Osteoblast (primary cell): ENCODE measurements at places on chromosomes 2 and 18. TPM values are rescaled to one million over a fixed set of nuclear protein-coding genes. Genes with fewer than 3 reads are reported as not detected.

Gene TANC1
- total RNA-seq = 33.9 and 34.7 TPM in 2 replicates

Gene KLHL14
- total RNA-seq = not detected in 2 replicates

DNA sequence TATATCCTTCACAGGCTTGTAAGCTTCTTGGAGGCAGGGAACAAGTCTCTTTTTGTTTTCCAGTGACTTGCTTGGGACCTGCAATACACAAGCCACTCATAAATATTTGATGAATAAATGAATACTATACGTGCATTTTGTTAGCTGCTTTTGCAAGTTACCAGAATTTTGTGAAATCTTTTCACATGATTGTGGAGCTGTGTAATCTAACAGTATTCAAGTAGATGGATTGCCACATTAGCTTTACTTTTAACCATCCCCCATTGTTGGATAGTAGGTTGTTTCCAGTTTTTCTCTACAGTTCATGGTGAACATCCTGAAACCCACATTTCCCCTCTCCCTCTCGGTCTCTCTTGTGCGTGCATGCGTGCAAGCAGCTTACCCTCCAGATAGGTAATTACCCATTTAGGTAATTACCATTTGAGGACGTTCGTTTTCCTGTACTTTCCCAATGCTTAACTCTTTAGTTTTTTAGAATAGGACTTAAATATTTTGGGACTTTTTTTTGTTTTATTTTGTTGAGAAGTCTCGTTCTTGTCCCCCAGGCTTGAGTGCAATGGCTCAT is 12.5 kb downstream of the ZNF407 start:
- H3K36me3 ChIP-seq = no peaks in the 10 kb centered on the region
- H3K27ac ChIP-seq = peak overlapping the region; percentile 6
- no peak overlapping the region for H3K4me3 ChIP-seq
- DNase-seq = no peak
- peaks cover 3% of the 10 kb centered on the region for H3K4me1 ChIP-seq

DNA sequence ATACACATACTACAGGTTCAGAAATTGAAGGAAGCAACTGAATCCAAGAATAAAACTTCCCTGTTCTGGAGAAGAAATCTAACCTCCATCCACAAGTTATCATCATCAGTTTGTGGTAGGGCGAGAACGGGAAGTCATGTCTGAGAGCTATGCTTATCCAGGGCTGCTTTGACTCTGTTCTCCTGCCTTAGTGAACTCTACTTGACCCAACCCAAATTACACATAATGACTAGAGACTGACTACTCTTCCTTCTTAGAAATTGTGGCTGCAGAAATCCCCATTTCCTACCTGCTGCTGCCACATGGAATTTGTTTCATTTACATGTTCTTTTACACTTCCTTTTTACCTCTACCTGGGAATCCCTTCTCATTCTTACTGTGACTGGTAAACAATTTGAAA is 1102.6 kb upstream of the PIK3C3 start:
- H3K36me3 ChIP-seq = no peaks in the 10 kb centered on the region
- no peak overlapping the region for H3K4me3 ChIP-seq
- H3K27ac ChIP-seq = no peak overlapping the region
- no peaks in the 10 kb centered on the region for H3K4me1 ChIP-seq
- no peak for DNase-seq
- H3K27me3 ChIP-seq = no peaks in the 10 kb centered on the region

DNA sequence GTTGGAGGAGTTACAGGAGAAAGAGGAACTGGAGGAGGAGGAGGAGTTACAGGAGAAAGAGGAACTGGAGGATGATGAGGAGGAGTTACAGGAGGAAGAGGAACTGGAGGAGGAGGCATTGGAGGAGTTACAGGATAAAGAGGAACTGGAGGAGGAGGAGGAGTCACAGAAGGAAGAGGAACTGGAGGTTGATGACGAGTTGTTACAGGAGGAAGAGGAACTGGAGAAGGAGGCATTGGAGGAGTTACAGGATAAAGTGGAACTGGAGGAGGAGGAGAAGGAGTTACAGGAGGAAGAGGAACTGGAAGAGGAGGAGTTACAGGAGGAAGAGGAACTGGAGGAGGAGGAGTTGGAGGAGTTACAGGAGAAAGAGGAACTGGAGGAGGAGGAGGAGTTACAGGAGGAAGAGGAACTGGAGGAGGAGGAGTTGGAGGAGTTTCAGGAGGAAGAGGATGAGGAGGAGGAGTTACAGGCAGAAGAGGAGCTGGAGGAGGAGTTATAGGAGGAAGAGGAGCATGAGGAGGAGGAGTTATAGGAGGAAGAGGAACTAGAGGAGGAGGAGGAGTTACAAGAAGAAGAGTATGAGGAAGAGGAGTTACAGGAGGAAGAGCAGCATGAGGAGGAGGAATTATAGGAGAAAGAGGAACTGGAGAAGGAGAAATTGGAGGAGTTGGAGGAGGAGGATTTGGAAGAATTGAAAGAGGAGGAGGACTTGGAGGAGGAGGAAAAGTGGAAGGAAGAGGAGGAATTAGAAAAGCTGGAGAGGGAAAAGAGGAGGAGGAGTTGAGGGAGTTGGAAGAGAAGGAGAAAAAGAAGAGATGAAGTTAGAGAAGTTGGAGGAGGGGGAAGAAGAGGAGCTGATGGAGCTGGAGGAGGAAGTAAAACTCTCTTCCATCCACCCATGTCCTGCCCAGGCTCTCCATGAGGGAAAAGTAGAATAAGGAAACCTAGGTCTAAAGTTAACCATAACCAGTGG is 37.2 kb downstream of the CLASP1 start:
- no peaks in the 10 kb centered on the region for H3K4me1 ChIP-seq
- no peak overlapping the region for H3K27ac ChIP-seq
- no peak for DNase-seq
- no peaks in the 10 kb centered on the region for H3K27me3 ChIP-seq
- no peaks in the 10 kb centered on the region for H3K36me3 ChIP-seq

- H3K4me1 ChIP-seq = no peaks in the 10 kb centered on the region
- H3K36me3 ChIP-seq = no peaks in the 10 kb centered on the region
- no peak overlapping the region for H3K4me3 ChIP-seq
- DNase-seq = no peak
These were observed 28.3 kb downstream of the CSRNP3 start for GRCh38 chr2:165497659-165498317.

DNA sequence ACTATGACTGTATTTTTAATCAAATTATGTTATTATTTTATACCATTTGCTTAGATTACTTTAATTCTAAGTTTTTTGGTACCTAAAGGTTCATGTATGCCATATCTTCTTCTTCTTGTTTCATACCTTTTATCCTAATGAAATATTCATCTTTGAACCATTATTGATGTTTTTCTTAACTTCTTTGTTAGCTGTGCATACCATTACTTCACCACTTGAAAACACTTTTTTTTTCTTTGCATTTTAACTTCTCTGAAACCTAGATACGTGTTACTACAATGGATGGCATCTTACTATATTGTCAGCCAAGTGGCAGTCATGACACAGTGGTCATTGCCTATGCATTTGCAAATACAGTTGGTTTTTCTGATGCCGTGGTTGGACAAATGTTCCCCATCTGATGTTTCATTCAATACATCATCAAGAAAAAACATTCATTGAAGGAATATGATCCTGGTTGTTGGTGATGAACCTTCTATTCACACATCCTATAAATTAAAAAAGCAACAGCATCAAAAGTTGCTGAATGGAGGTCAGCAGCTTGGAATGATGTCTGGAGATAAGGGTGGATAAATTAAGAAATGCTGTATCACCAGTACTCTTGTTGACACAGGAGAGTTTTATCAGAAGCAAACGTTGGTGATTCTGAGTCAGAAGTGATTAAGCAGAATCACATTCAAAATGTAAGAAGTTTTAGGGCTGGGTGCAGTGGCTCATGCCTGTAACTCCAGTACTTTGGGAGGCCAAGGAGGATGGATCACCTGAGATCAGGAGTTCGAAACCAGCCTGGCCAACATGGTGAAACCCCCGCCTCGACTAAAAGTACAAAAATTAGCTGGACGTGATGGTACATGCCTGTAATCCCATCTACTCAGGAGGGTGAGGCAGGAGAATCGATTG is 7.4 kb downstream of the IL36A start:
- no peak for DNase-seq
- H3K27me3 ChIP-seq = peaks cover 3% of the 10 kb centered on the region
- no peak overlapping the region for H3K27ac ChIP-seq

DNA sequence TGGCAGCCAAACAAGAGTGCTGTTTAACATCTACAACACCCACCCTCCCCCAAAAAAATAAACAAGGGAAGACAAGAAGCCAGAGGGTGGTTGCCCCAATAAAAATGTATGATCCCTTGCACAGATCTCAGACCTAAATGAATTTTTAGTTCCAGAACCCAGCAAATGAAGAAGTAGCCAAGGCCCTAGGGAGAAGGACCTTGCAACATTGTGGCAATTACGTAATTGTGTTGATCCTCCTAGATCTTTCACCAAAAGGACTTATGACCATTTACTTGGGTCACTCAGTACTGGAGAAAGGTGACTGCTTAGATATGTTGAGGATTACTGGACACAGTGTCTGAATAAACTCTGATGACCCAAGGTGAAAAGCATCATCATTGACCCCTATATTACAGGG is 1393.8 kb downstream of the LRP1B start:
- H3K27ac ChIP-seq = no peak overlapping the region
- no peak for DNase-seq
- H3K36me3 ChIP-seq = no peaks in the 10 kb centered on the region
- H3K4me1 ChIP-seq = no peaks in the 10 kb centered on the region
- no peaks in the 10 kb centered on the region for H3K27me3 ChIP-seq
- H3K4me3 ChIP-seq = no peak overlapping the region

DNA sequence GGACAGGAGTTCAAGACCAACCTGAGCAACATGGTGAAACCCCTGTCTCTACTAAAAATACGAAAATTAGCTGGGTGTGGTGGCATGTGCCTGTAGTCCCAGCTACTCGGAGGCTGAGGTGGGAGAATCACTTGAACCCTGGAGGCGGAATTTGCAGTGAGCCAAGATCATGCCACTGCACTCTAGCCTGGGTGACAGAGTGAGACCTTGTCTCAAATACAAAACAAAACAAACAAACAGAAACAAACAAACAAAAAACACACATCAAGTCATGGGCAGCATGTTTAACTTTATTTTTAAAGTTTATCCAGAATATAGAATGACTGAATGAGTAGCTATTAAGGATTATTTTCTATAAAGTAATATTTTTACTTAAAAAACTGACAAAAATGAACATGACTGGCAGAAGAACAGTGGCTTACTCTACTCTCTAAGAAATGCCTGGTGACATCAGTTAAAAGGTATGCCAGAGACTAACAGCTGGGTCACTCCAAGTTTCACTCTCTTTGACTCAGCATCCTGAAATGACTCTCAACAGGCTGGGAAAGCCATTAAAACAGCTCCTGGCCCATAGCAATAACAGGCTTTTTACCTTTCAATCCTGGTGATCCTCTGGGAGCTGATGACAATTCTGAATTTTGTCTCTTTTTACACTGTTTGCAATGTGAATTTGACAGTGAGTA is 281.6 kb upstream of the STON1 start:
- H3K4me3 ChIP-seq = no peak overlapping the region
- H3K36me3 ChIP-seq = no peaks in the 10 kb centered on the region
- DNase-seq = peak; percentile 86
- H3K27me3 ChIP-seq = no peaks in the 10 kb centered on the region

GRCh38 chr2:137190411-137191195 is 425.3 kb downstream of the THSD7B start:
- H3K36me3 ChIP-seq = no peaks in the 10 kb centered on the region
- H3K27ac ChIP-seq = no peak overlapping the region
- no peak overlapping the region for H3K4me3 ChIP-seq
- no peaks in the 10 kb centered on the region for H3K27me3 ChIP-seq
- H3K4me1 ChIP-seq = peaks cover 13% of the 10 kb centered on the region

- H3K4me3 ChIP-seq = no peak overlapping the region
- no peak for DNase-seq
- H3K27ac ChIP-seq = no peak overlapping the region
- no peaks in the 10 kb centered on the region for H3K36me3 ChIP-seq
- no peaks in the 10 kb centered on the region for H3K27me3 ChIP-seq
These were observed 186.5 kb downstream of the TRIB2 start for GRCh38 chr2:12903272-12903671.

- no peaks in the 10 kb centered on the region for H3K36me3 ChIP-seq
- H3K4me3 ChIP-seq = peak overlapping the region; percentile 95
- H3K27ac ChIP-seq = peak overlapping the region; percentile 98
These were observed 634 bp downstream of the CREB1 start for GRCh38 chr2:207530160-207531031.

GRCh38 chr2:174333372-174334277 is 1.1 kb upstream of the SP9 start:
- no peak overlapping the region for H3K27ac ChIP-seq
- peaks cover 5% of the 10 kb centered on the region for H3K4me1 ChIP-seq
- H3K36me3 ChIP-seq = no peaks in the 10 kb centered on the region
- peak; percentile 75 for DNase-seq
- no peak overlapping the region for H3K4me3 ChIP-seq

GRCh38 chr2:32940316-32940997 is 6.3 kb upstream of the LTBP1 start:
- no peak overlapping the region for H3K4me3 ChIP-seq
- peaks cover 2% of the 10 kb centered on the region for H3K27me3 ChIP-seq
- H3K36me3 ChIP-seq = no peaks in the 10 kb centered on the region
- no peak for DNase-seq
- H3K4me1 ChIP-seq = no peaks in the 10 kb centered on the region

DNA sequence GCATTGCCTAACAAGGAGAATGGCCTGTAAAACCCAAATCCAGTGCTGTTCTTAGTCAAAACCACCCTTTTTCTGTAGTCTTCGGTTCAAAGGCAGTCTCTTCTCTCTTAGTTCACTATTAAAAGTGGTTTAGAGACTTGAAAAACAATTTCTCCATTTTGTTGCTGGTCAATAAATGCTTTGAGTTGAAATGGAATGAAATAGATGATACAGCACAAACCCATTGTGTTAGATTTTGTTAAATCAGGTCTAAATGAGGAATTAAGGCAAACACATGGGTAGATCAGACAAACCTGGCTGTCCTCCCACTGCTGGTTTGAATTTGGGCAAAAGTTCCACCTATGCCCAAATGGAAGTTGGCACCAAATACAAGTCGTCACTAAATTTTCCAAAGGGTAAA is 150.1 kb upstream of the SERTAD2 start:
- DNase-seq = no peak
- peaks cover 33% of the 10 kb centered on the region for H3K4me1 ChIP-seq
- H3K4me3 ChIP-seq = no peak overlapping the region
- no peaks in the 10 kb centered on the region for H3K27me3 ChIP-seq
- H3K36me3 ChIP-seq = no peaks in the 10 kb centered on the region

DNA sequence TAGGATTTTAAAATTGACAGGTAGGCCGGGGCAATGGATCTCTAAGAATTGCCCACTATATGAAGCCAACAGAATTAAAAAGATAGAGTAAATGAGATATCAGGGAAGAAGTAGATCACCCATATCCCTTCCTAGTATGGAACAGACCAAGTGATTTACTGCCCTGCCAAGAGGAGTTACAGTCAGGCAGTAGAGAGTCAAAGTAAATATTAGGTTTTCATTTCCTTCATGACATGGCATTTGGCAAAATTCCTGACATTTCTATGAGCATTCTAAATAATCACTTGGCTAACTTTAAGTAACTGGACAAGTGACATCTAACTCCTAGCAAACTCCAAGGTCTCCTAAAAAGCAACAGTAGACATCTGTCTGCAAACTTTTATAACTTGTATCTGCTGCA is 33.5 kb downstream of the GALNT5 start:
- H3K27ac ChIP-seq = no peak overlapping the region
- peaks cover 3% of the 10 kb centered on the region for H3K4me1 ChIP-seq
- H3K27me3 ChIP-seq = no peaks in the 10 kb centered on the region
